ENCODE measurements at places on chromosomes 2 and 18.

DNA sequence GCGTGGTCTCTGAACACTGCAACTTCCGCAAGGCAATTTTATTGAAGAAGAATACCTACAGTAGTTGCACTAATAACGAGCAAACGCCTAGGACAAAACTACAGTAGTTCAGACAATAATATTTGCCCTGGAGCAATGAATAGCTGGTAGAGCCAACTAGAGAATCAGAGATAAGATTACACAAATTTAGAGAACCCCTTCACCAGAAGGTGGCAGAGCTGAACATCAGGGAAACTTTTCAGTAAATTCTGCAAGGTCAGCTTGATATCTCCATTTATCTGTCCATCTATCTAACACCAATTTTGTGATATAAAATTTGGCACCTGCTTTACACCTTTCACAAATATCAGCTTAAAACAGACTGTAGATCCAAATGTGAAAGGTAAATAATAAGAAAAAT, 43.8 kb downstream of the CDH19 start:
- DNase-seq = no peak

GRCh38 chr2:122340246-122340645, 584.8 kb downstream of the TSN start:
- DNase-seq = no peak

DNA sequence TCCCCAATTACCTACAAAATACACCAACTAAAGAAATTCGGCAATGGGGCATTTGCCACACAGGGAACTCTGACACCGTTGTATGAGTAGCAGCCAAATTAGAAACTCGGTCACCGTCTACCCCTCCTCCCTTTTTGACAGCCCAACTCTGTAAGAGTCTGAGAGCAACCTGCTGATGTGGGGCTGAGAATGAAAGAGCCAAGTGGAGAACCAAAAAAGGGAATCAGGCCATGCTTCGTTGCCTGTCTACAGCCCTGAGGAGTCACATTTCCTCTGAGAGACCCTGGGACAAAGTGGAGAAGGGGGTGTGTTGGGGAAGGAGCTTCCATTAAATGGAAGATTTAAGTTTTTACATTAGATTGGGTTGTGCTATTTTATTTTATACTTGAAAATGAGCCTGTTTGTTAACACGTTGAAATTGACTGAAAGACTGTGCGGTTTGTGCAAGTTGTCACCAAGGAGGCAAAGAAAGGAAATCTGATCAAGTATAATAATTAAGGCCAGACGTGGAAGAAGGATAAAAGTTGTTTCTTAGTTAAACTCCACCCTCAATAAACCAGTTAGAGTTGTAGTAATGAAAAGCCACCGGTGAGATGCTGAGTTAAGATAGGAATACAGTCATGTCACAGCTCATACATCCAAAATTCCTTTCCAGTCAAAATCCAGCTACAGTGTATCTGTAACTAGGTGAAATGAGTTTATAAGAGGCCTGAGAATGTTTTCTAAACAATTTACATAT, 131.7 kb upstream of the CREB1 start:
- no peak for DNase-seq

DNA sequence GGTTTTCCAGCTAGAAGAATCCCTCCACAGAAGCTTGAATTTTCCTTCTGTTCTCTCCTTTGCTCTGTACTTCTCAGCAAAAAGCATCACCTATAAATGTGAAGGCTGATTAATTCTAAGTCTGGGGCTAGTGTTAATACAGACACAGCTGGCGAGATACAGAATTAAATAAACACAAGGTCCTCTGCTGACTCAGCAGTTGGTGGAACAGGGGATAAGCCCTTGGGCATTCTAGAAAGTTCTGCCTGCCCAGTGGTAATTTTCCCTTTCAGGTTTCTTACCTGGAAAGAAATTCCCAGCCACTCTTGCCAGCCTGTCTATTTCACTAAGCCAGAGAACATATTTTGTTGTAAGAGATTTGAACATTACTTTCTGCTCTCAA, 175.3 kb upstream of the MSH6 start:
- DNase-seq = no peak

DNA sequence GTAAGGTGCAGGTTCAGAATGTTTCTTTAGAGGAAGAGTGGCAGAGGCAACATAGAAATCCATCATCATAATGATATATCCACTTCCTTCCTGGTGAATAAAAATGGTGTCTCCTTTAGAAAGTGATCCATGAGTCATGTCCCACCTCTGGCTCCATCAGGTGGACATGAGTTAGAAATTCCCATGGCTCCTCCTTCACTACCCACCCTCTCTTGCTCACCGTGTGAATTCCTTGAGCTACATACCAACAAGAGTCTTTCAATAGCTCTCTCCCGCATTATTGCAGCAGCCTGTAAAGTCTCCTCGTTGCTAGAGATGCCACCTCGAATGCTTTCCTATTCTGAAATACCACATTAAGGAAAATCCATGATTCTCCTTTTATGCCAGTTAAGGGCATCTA, 317.6 kb downstream of the LNPK start:
- DNase-seq = no peak

- no peak for DNase-seq
Observed at GRCh38 chr2:65016789-65017188, 27.6 kb downstream of the SLC1A4 start.

DNA sequence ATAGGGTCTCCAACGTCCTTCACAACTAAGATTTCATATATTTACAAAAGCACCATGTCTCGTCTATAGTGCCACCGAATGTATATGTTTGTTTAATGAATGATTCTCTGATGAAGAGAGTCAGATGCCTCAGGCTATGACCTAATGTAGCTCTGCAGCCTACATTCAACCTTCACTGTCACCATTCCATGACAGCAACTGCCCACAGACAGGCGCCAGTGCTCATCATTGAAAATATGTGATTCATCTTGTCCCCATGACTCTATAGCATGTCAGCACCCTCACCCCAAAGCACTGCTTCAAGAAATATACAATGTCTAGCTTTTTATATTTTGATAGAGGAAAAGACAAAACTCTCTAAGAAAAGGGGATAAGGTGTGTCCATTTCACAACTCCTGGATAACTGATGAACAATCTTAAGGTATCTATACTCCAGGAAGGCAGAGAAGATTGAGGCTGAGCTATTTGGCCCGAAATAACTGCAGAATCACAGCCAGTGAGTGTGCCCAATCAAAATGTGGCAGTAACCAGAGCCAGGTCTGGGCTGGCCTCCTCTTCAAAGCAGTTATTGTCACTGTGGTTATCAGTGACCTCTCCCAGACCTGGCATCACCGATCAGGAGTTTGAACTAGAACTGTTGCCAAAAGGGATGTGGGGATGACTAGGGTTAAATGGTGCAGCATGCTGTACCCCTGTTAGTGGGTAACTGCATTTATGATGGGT, 246.6 kb downstream of the SETBP1 start:
- peak; percentile 44 for DNase-seq

GRCh38 chr2:173195100-173195499, 119.5 kb downstream of the MAP3K20 start:
- DNase-seq = no peak

DNA sequence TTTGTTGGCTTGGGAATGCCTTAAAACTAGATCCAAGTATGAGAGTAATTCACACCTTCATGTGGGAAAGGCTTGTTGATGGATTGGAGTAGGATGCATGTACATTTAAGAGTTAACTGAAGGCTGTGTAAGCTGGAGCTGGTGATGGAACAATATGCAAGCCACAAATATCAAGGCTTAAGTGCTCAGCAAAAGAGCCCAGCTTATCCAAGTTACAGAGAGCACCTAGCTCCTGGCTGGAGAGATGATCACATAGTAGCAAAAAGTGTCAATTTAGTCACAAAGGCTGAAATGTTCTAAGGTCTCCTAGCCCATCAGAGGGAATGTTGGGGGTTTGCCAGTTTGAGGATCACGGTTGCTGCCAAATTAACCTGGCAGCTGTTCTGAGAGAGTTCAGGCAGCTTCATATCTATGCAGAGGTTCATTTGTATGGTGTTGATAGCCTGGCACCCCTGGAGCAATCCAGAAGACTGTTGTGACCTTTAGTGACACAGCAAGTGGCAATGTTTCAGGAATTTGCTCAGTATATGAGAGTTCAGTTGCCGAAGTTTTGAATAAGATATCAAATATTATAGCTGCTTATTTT, 228.2 kb downstream of the DOK6 start:
- no peak for DNase-seq

- no peak for DNase-seq
Observed at GRCh38 chr2:223880796-223881195, 43.4 kb upstream of the AP1S3 start.

DNA sequence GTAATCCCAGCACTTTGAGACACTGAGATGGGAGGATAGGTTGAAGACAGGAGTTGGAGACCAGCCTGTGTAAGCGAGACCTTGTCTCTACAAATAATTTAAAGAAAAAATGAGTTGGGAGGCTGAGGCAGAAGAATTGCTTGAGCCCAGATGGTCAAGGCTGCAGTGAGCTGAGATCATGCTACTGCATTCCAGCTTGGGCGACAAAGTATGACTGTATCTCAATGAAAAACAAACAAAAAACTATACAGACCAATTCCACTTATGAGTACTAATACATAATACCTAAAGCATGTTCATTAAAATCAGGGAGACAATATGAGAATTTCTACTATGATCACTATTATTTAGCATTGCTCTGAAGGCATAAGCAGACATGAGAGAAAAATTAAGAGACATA, 12.6 kb downstream of the RNF149 start:
- DNase-seq = no peak

DNA sequence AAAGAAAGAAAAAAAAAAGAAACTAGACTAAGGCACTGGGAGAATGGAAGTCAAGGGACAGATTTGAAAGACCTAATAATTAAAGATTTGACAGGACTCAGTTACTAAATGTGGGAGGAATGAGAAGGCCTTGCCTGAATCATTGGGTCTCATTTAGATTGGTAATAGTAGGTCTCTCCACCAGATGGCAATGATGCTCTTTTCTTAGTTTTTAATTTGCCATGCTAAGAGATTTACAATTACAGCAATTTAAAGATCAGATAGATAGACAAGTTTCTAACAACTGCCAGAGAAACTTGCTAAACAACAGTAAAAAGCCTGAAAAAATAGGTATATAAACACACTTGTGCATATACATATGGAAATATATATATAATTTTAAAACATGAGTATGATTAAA, 153.0 kb downstream of the TMEM247 start:
- no peak for DNase-seq

DNA sequence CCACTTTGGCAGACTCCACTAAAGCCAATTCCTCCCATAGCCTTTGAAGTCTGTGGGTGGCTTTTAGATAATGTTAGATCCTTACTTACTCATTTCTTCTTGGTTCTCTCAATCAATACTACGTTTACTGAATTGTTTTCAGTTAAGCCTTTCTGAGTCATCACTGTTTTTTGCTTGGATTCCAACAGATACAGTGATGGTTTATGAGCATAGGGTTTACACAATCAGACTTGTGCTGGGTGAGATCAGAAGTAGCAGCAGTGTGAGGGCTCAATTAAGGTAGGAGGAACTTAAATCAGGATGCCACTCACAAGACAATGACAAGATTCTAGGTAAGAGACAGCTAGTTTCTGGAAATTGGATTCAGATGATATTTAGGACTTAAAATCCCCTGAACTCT, 297.7 kb upstream of the DOK6 start:
- DNase-seq = no peak

- no peak for DNase-seq
Observed at GRCh38 chr2:208172125-208172524, 8.7 kb upstream of the CRYGA start.

- no peak for DNase-seq
Observed at GRCh38 chr2:137838255-137839092, 125.8 kb upstream of the HNMT start.

DNA sequence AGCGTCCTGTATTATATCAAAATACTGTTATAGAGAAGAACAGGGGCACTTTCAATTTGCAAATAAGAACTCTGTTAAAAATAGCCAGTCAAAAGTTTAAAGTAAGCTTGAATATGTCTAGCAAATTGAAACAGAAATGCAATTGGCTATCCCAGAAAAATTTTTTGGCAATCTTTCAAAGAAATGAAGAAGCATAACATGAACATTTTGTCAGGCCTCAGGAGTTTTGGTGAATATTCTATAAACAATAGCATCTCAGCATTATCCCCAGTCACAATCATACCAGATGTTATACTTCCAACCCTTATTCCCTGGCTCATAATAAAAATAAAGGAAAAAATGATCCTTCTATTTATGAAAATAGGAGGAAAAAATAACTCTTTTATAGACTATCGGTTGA, 252.4 kb downstream of the GRB14 start:
- DNase-seq = no peak

- no peak for DNase-seq
Observed at GRCh38 chr18:46751882-46752281, 5.0 kb downstream of the ST8SIA5 start.

DNA sequence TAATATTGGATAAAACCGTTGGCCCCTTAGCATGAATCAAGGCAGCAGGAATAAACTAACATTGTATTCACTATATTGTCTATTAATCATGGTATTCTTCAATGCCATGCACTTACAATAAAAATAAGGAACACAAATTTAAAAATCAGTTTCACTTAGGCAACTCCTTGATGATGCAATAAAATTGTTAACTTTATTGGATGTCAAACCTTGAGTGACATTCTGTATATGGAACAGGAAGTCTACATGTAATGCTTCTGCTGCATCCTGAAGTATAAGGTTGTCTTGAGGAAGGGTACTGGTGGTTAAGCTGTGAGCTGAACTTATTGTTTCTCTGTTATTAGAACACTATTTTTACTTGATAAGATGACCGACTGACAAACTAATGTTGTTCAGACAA, 605.5 kb downstream of the SATB2 start:
- no peak for DNase-seq

- DNase-seq = peak; percentile 14
Observed at GRCh38 chr2:114661971-114662939, 219.8 kb downstream of the DPP10 start.

- no peak for DNase-seq
Observed at GRCh38 chr2:48287976-48288375, 242.0 kb upstream of the STON1 start.

DNA sequence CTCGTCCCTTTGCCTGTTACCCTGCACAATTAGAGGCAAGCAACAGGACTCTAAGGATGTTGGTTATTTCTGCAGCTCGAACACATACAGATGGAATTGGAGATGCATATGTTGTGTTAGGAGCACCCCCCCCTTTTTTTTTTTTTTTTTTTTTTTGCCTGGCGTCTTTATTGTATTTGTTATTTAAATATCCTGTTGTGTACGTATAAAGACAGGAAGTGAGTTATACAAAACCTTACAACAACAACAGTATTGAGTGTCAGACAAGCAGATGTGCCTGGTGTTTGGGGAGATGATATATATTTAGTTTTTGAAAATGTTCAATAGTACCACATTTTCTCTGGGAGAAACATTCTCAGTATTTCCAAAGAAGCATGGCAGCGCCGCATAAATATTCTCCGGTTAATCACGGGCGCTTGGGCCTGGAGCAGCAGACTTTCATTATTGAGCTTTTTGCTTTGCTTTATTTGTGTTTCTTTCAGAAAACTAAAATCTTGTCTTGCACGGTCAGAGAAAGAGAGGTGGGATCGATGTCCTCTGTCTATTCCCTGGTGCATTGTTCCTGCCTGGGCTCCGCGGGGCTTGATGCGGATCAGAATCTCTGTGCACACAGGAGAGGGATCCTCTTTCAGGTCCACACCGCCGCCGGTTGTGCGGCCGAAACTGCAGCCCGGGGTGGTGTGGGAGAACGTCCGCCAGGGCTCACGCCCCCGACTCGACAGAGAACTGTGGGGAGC, 23.2 kb upstream of the ZNF516 start:
- no peak for DNase-seq

GRCh38 chr2:18610651-18611050, 21.3 kb upstream of the NT5C1B start:
- DNase-seq = no peak

GRCh38 chr18:54117853-54118773, 106.4 kb downstream of the MBD2 start:
- no peak for DNase-seq

GRCh38 chr2:61993422-61994024, 88.0 kb downstream of the COMMD1 start:
- no peak for DNase-seq

Measured in activated CD4-positive, alpha-beta T cell treated with anti-CD3 and anti-CD28 coated beads for 48 hours (primary cell).